ENCODE measurements at places on chromosomes 7 and 10.

DNA sequence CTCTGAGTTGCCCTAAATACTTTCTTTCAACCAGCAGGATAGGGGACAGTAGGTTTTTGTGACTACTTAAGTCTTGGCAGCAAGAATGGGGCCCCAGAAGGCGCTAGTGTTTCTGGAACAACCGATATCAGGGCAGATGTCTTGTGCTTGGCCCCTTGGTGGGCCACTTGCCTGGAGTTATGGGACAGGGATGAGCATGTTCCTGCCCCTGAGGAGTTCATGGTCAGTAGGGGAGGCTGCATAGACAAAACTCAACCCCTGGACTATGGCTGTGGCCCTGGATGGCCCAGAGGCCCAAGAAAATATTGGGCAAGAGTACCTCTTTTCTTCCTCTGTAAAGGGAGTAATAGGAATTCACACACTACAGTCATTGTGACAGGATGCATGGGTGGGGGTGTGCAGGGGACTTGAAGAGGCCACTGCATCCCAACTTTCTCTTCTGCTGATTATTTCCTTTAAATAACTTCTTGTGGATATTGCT lies 57.7 kb upstream of the IGFBP3 start:
- no peaks in the 10 kb centered on the region for H3K36me3 ChIP-seq
- H3K27me3 ChIP-seq, result no peaks in the 10 kb centered on the region
- DNase-seq, result no peak
- H3K4me1 ChIP-seq, result peaks cover 2% of the 10 kb centered on the region

DNA sequence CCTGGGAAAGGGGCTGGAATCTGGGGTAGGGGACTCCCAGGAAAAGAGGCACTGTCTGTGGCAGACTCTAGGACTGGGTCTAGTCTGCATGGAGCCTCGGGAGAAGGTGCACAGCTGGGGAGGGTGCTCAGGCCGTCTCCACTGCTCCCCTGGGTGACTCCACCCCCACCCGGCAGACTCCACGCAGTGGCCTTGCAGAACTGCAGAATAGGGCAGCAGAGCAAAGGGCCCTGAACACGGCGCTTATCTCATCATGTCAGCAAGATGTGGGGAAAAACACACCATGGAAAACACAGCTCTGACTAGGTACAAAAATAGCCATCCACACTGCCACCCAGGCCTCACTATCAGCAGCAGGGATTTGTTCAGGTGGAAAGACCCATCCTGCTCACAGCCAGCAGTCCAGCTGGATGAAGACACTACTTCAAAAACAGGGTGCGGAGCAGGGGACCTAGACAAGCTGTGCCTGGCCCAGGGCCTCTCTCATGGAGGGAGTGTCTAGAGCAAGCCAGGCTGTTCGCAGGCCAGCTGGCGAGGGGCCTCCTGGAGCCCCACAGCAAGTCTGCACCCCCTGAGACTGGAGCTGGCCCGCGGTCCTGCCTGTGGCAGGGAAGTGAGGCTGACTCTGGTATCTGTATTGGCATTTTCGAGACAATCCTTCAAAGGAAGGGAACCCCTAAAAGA lies 11.7 kb downstream of the MAT1A start:
- no peak for DNase-seq
- H3K4me1 ChIP-seq, result no peaks in the 10 kb centered on the region
- H3K27ac ChIP-seq, result no peak overlapping the region
- H3K4me3 ChIP-seq, result no peak overlapping the region
- H3K36me3 ChIP-seq, result no peaks in the 10 kb centered on the region

DNA sequence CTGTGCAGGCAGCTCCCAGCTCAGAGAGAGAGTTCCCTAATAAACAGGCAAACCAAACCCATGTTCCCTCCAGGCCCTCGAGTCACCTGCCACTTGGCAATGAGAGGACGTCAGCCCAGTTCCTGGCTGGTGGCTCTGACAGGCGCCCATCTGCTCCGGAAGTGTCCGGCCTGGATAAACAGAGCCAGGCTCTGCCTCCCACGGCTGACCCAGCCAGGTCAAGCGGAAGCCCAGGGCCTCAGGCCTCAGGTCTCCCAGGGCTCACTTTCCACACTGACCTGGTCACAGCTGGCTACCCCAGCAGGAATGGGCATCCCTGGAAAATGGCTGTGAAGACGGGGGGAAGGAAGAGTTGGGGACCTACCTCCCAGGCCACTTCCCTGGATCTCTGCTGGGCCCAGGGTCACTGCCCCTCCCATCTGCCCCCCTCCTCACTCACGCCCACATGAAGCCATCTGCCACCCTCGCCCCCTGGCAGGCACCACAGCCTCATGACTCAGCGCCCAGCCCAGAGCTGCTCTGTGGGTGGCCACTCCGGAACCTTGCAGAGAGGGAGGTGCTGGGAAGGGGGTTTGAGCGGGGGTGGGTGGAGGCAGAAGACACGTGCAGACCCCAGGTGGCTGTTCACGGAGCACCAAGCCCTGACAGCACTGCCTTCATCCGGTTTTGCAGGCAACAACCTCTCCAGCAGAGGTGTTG lies 37.4 kb upstream of the DUSP5 start:
- H3K27me3 ChIP-seq, result no peaks in the 10 kb centered on the region
- H3K36me3 ChIP-seq, result no peaks in the 10 kb centered on the region
- H3K4me3 ChIP-seq, result no peak overlapping the region
- H3K4me1 ChIP-seq, result no peaks in the 10 kb centered on the region
- no peak for DNase-seq
- no peak overlapping the region for H3K27ac ChIP-seq

GRCh38 chr7:23467806-23468525 lies 2.3 kb downstream of the IGF2BP3 start:
- H3K36me3 ChIP-seq, result no peaks in the 10 kb centered on the region
- H3K4me3 ChIP-seq, result peak overlapping the region; percentile 82
- H3K27ac ChIP-seq, result peak overlapping the region; percentile 96
- DNase-seq, result peak; percentile 87
- no peaks in the 10 kb centered on the region for H3K27me3 ChIP-seq

DNA sequence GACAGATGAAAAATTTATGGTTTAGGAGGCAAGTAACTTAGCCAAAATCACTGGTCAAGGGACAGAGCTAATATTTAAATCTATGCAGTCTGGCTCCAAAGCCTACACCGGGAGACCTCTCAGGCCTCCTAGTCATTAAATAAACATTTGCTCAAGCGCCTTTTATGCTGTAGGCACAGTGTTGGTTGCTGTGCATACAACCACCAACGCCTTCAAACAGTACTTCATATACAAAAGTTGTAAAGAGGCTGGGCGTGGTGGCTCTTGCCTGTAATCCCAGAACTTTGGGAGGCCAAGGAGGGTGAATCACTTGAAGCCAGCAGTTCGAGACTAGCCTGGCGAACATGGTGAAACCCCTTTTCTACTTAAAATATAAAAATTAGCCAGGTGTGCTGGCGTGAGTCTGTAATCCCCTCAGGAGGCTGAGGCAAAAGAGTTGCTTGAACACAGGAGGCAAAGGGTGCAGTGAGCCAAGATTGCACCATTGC lies 159.8 kb downstream of the MAGI2 start:
- DNase-seq, result no peak
- no peak overlapping the region for H3K27ac ChIP-seq
- H3K27me3 ChIP-seq, result no peaks in the 10 kb centered on the region
- H3K4me3 ChIP-seq, result no peak overlapping the region
- H3K36me3 ChIP-seq, result no peaks in the 10 kb centered on the region
- H3K4me1 ChIP-seq, result no peaks in the 10 kb centered on the region

DNA sequence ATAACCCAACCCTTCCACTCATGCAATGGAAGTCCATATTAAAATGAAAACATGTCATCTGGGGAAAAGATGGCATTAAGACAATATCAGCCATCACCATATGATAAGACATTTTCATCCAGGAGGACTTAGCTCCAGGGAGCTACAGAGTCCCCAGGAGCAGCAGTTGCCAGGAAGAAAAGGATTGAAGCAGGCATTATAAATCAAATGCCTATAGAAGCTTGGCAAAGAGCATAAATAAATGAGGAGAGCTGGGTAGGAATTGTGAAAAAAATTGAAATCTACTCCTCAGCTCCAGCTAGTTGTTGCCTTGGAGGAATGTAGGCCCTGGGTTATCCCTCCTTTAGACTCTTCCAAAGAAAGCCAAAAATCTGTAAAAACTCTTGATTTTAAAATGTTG lies 42.5 kb downstream of the FAM13C start:
- no peak overlapping the region for H3K4me3 ChIP-seq
- peak; percentile 41 for DNase-seq
- no peaks in the 10 kb centered on the region for H3K36me3 ChIP-seq
- H3K4me1 ChIP-seq, result no peaks in the 10 kb centered on the region

GRCh38 chr10:84329196-84329611 lies 815 bp downstream of the CCSER2 start:
- no peaks in the 10 kb centered on the region for H3K27me3 ChIP-seq
- peak; percentile 68 for DNase-seq
- no peaks in the 10 kb centered on the region for H3K36me3 ChIP-seq
- peaks cover 7% of the 10 kb centered on the region for H3K4me1 ChIP-seq
- peak overlapping the region; percentile 89 for H3K27ac ChIP-seq

DNA sequence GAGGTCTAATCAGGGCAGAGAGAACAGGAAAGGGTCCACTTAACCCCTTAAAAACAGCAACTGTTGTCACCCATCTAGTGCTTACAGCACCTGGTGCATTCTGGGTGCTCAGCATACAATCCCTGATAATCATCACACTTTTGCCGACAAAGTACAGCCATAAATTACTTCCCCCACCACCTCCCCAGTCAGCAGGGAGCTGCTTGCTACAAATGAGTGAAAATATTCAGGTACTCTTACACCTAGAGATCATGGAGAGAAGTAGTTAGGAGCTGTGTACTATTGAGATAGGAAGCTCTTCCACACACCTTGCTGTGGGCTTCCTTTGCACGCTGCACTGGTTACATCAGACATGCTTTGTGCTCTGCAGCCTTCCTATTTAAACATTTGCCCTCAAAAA lies 723.5 kb upstream of the GALNT17 start:
- no peaks in the 10 kb centered on the region for H3K36me3 ChIP-seq
- no peak overlapping the region for H3K4me3 ChIP-seq
- H3K4me1 ChIP-seq, result peaks cover 2% of the 10 kb centered on the region
- no peak overlapping the region for H3K27ac ChIP-seq

GRCh38 chr10:86199041-86199440 lies 167.6 kb downstream of the GRID1 start:
- no peaks in the 10 kb centered on the region for H3K27me3 ChIP-seq
- no peak overlapping the region for H3K27ac ChIP-seq
- H3K4me1 ChIP-seq, result no peaks in the 10 kb centered on the region
- no peaks in the 10 kb centered on the region for H3K36me3 ChIP-seq

DNA sequence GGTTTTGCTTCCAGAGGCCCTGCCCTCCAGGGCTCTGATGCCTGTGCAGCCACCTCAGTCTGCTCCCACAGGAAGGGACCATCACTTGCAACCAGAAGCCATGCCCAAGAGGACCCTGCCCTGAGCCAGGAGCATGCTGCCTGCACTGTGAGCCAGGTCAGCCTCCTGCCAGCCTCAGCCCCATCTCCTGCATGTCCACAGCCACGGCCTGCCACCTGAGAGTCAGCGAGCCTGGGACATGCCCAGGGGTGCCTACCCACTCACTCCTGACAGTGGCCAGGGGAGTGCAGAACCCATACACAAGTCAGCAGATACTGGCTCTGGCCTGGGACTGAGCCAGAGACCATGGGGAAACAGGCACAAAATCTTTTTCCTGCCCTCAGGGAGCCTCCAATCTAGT lies 6.6 kb upstream of the KCP start:
- no peak for DNase-seq
- H3K36me3 ChIP-seq, result no peaks in the 10 kb centered on the region
- H3K4me1 ChIP-seq, result peaks cover 3% of the 10 kb centered on the region
- H3K4me3 ChIP-seq, result no peak overlapping the region
- no peak overlapping the region for H3K27ac ChIP-seq
- peaks cover 13% of the 10 kb centered on the region for H3K27me3 ChIP-seq

DNA sequence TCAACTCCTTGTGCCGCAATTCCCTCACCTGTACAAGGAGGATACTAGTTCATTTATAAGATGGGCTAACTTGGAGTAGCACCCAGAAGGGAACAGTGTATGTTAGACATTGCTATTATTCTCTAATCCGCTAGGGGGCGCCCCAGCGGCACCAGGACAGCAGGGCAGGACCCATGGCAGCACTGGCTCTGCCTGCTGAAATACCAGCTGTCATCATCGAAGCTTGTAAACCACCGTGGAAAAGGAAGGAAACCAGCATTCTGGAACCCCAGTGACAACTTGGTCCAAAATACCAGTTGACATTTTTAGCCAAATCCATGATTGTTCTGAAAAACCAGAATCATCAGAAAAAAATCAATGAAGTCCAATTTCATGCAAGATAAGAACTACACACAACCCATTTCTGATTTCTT lies 134.4 kb downstream of the ITGA8 start:
- H3K27ac ChIP-seq, result no peak overlapping the region
- peak; percentile 77 for DNase-seq
- no peak overlapping the region for H3K4me3 ChIP-seq
- H3K36me3 ChIP-seq, result no peaks in the 10 kb centered on the region

DNA sequence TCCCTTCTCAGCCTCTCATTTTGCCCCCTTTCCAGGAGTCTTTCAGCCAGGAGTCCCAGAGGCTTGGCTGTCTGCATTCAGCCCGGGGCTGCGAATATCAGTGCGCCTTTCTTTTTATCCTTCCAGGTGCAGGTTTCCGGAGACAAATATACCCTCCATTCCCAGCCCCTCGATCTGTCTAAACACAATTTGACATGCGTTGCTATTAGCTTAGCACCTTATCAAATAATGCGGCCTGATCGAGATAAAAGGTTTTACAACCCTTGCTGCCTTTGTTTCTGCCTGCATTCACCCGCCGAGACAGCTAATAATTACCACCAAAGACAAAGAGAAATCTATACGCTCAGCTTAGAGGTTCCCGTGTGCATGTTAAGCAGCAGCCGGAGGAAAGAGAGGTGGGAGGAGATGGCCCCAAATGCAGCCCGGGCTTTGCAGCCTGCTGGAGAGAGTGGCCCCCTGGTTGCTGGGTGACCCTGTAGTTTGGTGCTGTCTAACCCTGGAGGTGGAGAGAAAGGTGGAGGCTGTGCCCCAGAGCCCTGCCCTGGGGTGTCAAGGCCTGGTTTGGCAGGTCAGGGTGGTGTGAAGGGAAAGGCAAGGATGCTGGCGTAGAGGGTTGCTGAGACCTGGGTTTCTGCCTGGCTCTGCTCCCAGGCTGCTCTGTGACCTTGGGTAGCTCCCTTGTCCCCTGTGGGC lies 185.3 kb downstream of the RPS24 start:
- no peak overlapping the region for H3K4me3 ChIP-seq
- H3K27ac ChIP-seq, result no peak overlapping the region
- no peaks in the 10 kb centered on the region for H3K27me3 ChIP-seq

GRCh38 chr7:131072505-131073091 lies 255.1 kb upstream of the MKLN1 start:
- H3K4me1 ChIP-seq, result no peaks in the 10 kb centered on the region
- no peak overlapping the region for H3K4me3 ChIP-seq
- H3K27me3 ChIP-seq, result no peaks in the 10 kb centered on the region
- DNase-seq, result peak; percentile 97
- H3K27ac ChIP-seq, result no peak overlapping the region
